ENCODE measurements at places on chromosomes 16 and 17. TPM values are rescaled to one million over a fixed set of nuclear protein-coding genes. Genes with fewer than 3 reads are reported as not detected.

GRCh38 chr17:81916234-81917001 lies 1.6 kb downstream of the SIRT7 start:
- DNase-seq: peak; percentile 82

GRCh38 chr16:22898874-22899348 lies 84.9 kb downstream of the HS3ST2 start:
- peak; percentile 76 for DNase-seq

GRCh38 chr16:1553946-1554825 lies 20.7 kb downstream of the TMEM204 start:
- no peak for DNase-seq

DNA sequence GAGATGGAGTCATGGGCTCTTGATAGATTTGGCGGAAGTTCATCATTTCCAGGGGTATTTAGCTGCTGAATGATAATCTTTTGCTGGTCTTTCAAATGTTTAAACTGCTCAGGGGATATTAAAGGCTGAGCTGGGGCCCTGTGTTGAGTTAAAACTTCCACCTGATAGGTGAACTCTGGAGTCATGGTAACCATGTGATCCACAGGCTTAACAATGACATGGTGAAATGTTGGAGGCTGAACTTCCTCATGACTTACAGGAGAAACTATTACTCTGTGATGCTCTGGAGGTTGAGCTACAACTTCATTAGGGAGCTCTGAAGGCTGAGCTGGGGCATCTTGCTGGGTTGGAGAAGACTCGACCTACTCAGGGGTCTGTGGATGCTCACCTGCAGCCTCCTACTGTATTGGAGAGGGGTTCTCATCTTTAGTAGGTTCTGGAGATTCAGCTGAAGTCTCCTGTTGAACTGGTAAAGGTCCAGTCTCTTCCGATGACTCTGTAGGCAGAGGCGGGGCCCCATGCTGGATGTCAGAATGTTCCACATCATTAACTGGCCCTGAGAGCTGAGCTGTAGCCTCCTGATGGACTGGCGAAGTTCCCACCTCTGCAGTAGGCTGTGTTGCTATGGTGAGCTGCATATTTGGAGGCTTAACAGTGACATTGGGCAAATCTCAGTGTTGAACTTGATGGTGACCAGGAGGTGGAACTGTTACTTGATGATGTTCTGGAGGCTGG lies 24.2 kb downstream of the RDM1 start:
- no peak for DNase-seq

EVPL gene
- not detected for total RNA-seq

CRK gene
- total RNA-seq: 86.6 TPM

Measured in LHCN-M2 (cell line).